ENCODE measurements at places on chromosomes 3 and 15. TPM values are rescaled to one million over a fixed set of nuclear protein-coding genes. Genes with fewer than 3 reads are reported as not detected.

Gene TRPM1
- total RNA-seq = not detected

Gene MB21D2
- total RNA-seq = 44.8 TPM

Gene NECTIN3
- 119 TPM for total RNA-seq

Gene BMF
- 4.4 TPM for total RNA-seq

Gene MYH15
- total RNA-seq = 0.63 TPM

Gene PYDC2
- not detected for total RNA-seq

Gene CPNE9
- 0.31 TPM for total RNA-seq

Gene CSK
- total RNA-seq = 48.2 TPM

Gene GJD2
- total RNA-seq = 0.94 TPM

Gene CNTN6
- total RNA-seq = 13.8 TPM

Gene GP9
- not detected for total RNA-seq

Gene EPHB3
- 5.3 TPM for total RNA-seq

Gene C3orf85
- total RNA-seq = not detected

Gene LMOD3
- not detected for total RNA-seq

Gene RAB6B
- 64.2 TPM for total RNA-seq

Gene CFAP91
- total RNA-seq = 13.5 TPM

Gene TRAT1
- total RNA-seq = not detected

Gene CPA3
- total RNA-seq = not detected

Gene LRRC15
- not detected for total RNA-seq

Gene CFAP100
- total RNA-seq = 5.9 TPM

Gene HTD2
- 11.0 TPM for total RNA-seq

Gene GOLGA8G
- not detected for total RNA-seq

Gene AMIGO3
- 1.3 TPM for total RNA-seq

Gene SH2D7
- not detected for total RNA-seq

Gene SGO1
- total RNA-seq = 4.1 TPM

Gene KCNAB1
- 14.1 TPM for total RNA-seq

Data from parietal lobe (tissue), 2 donors.